ENCODE measurements at places on chromosomes 1 and 21.

DNA sequence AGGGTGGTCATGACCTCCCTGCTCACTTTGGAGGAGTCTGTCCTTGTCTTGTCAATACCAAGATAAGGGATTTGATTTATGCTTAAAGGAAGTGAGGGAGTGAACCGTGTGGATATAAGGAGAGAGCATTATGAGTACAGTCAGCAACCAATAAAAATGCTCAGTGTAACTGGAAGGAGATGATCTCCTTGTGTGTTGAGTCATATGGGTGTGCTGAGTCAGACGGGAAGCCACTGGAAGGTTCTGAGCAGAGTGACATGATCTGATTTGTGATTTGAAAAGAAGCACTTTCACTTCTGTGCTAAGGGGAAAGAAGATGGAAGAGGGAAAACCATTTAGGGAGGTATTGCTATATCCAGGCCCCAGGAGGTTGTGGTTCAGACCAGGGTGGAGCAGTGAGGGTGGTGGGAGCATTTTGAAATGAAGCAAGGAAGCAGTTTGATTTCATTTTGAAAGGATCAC lies 2.5 kb upstream of the BCL10 start:
- DNase-seq, result no peak

GRCh38 chr1:40998668-40999067 lies 19.2 kb downstream of the CTPS1 start:
- no peak for DNase-seq

- no peak for DNase-seq
These were observed 108.3 kb upstream of the USH2A start for GRCh38 chr1:216531263-216532239.

DNA sequence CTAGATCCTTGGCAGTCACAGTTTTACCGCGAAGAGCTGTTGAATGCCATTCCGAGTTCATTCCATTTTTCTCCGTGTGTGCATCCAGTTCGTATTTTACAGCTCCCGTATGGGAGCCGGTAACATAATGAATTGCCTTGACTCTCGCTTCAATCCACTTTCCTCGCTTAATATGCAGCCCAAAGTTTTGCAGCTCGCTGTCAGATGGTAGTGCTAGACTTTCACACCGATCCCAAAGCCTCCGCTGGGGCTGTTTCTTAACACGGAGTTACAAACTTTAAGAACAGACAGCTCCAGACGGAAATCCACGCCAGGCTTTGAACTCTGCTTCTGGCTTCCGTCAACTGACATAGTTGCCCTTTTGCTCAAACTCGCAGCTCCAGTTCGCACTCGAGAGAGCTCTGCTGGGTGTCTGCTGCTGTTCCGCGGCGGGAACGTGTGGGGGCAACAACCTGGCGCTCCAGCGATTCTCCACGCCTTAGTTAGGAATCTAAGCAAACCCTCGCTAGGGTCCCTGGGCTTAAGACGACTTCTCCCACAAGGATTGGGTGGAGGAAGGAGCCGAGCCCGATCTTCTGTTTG lies 3.5 kb upstream of the ARID1A start:
- DNase-seq, result peak; percentile 53

GRCh38 chr1:61692155-61692800 lies 32.7 kb downstream of the TM2D1 start:
- no peak for DNase-seq
